Activated naive CD4-positive, alpha-beta T cell treated with anti-CD3 and anti-CD28 coated beads, Interleukin-2, amount 50 U/mL, for 72 hours (primary cell): ENCODE measurements at places on chromosomes 2 and 18.

GRCh38 chr2:149129433-149129832 is 90.9 kb downstream of the LYPD6B start:
- no peak for DNase-seq

DNA sequence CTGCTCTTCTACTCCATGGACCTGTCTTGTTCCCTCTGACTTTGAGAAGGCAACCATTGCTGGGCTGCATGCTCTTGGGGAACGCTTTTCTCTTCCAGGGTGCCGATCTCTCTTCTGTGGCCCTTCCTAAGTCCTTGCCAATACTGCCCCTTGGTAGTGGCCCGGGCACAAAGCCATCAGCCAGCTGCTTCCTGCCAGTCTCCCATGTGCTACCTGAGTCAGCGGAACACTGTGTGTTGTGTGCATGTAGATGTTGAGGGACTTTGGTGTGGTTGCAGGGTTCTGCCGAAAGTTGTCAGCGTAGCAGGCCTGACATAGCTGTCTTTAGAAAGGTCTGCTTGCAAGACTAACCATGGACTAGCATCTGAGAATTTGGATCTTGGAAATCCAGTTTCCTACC is 35.4 kb downstream of the MGAT5 start:
- peak; percentile 13 for DNase-seq

GRCh38 chr2:25323042-25323514 is 18.6 kb downstream of the DNMT3A start:
- no peak for DNase-seq

GRCh38 chr2:2942906-2943305 is 434.7 kb downstream of the EIPR1 start:
- DNase-seq, result no peak

- no peak for DNase-seq
Observed at GRCh38 chr2:55565613-55566012, 46.1 kb downstream of the CFAP36 start.

DNA sequence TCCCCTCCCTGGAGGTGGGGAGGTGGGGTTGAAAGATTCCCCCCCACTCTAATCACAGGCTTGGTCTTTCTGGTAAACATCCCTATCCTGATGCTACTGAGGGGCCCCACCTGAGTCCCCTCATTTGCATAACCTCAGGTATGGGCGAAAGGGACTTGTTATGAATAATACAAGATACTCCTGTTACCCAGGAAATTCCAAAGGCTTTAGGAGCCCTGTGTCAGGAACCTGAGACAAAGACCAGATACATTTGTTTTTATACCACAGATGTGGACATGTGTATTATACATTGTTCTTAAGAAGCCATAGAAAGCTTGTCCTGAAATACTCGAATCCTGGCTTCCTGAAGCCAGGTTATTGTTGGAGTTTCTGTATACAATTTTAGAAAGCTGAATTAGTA is 62.8 kb downstream of the MYO1B start:
- DNase-seq, result no peak

- no peak for DNase-seq
Observed at GRCh38 chr2:70939001-70939838, 3.5 kb downstream of the ATP6V1B1 start.

DNA sequence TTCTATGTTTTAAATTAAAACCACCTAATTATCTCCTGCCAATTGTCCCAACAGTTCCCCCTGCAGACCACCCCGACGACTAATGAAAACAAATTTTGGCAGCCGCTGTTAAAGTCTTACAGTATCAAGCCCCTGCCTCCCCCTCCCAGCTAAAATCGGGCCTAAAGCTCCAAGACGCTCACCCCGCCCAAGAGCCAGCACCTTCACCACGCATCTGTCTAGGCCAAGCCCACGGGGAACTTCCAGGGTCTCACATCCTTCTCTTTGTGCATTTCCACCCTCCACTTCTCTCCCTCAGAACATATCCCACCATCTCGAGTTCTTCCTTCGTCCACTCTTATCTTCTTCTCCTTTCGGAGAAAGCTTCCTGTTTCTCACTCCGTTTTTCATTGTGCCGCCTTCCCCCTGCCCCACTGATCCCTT is 445 bp downstream of the PRPF40A start:
- DNase-seq, result no peak

DNA sequence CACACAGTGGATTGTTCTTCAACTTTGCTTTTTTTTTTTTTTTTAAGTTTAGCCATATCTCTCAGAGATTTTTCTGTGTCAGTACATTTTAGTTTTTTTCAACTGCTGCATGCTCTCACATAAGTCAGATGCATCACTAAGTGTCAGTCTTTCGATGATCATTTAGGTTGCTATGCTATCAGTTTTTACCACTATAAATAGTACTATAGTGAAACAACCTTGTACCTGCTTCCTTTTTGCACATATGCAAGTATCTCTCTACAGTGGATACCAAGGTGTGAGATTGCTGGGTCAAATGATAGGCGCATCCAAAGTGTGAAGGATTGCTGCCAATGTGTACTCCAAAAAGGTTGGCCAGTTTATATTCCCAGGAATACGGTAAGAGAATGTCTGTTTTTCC is 33.5 kb upstream of the MAP4K3 start:
- no peak for DNase-seq

GRCh38 chr2:38109732-38110181 is 33.8 kb upstream of the CYP1B1 start:
- no peak for DNase-seq

DNA sequence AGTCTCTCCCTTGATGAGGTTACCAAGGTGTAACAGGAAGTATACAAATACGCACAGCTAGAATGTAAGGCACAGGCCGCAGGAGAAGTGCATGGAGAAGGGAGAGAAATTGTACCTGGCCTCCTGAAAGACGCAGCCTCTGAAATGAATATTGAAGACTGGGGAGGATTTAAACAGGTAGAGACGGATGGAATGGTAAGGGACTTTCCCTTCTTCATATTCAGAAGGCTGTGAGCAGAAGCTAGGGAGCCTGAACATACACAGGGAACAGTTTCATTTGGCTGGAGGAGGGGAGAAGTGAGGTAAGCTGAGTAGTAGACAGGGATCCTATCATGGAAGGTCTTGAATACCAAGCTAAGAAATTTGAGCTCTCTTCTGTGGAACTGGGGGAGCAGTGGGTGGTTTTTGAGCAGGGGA is 112.7 kb downstream of the ANKRD44 start:
- DNase-seq, result no peak

DNA sequence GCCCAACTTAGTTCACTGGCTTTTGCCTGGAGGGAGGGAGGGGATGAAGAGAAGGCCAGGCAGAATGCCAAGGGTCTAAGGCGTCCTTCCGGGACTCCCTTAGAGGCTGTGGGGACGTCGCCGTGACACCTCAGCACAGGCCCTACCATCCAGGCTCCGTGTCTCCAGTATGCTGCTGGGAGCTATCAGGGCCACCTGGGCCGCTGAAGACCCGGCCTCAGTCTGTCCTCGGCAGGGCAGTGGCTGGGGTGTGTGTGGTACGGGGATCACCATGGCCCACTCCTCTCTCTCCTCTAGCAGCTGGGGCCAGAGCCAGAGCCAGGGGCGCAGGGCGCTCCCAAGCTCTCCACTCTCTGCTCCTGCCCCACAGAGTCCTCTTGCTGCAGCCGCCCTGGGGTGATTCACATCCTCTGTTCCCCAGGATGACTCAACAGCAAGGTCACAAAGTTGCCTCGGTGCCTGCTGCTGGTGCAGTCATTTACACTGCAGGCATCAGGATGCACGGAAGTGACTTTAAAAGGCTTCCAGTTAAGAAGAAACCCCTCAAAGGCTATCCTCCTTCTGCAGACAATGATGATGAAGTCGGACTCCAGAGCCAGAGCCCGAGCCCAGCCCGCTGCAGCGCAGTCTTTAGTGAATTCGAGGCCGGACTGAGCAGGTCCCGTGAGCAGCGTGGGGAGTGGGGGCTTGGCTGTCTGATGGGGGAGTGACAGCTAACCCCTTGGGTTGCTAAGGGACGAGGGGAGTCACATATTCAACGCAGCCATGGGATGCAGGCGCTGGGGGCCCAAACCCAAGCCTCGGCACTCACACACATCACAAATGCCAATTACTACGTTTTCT is 31.9 kb downstream of the SNORC start:
- no peak for DNase-seq

DNA sequence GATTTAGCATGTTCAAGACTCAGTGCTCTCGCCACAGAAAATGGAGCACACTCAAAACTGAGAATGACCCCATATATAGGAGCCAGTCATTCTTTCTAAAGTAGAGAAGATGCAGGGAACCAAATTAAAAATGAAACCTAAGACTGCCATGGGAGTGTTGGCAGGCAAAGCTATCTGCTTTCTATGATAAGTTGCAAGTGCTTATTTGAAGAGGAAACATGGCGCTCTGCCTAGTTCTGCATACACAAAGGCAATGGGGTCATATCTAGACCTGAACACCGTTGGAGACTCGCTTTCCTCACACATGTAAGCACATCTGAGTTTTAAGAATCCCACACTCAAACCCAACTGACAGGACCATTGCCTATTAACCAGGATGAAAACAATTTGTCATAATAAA is 292.5 kb downstream of the ALK start:
- no peak for DNase-seq

GRCh38 chr18:7778181-7778580 is 211.1 kb downstream of the PTPRM start:
- DNase-seq, result no peak

GRCh38 chr2:143434445-143434844 is 305.2 kb downstream of the ARHGAP15 start:
- DNase-seq, result no peak

- no peak for DNase-seq
Observed at GRCh38 chr18:31419457-31419932, 28.0 kb upstream of the DSG3 start.

- no peak for DNase-seq
Observed at GRCh38 chr2:229201521-229201920, 69.6 kb downstream of the PID1 start.

DNA sequence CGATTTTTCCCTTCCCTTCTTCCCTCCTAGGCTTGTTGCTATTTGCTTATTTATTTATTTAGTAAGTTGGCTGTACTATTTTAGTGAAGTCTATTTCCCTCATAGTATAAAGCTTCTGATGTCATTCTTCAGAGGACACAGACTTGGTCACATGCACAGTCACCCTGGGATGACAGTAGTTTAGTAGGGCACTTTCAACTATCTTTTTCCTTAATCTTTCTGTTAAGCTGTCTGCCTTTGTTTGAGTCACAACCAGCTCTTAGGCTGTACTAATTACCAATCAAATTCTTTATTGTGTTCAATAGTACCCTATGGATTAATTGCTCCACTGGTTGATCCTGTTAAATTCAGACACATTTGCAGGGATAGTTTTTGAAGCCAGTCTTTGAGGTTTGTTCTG is 26.9 kb upstream of the RAB31 start:
- no peak for DNase-seq

DNA sequence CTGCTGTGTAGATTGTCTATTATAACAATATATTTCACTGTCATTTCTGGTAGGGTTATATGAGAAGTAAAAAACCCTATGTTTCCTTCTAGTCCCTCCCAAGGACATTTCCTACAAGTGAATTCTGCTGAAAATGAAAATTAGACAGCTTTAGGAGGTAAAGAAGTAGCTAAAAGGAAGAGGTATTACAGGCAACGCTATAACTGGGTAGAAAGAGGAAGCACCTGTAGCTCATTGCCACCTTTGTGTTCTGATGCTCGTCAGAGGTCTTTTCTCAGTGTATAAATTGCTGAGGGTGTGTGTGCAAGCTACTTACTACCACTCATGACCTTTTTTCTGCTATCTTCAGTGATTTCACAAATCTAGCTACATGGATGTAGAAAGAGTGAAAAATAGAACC is 1.4 kb downstream of the DNAJC10 start:
- no peak for DNase-seq

- DNase-seq, result no peak
Observed at GRCh38 chr2:217907266-217907665, 95.5 kb downstream of the TNS1 start.

GRCh38 chr2:105858868-105859693 is 114.4 kb downstream of the NCK2 start:
- no peak for DNase-seq

GRCh38 chr2:54469484-54470053 is 13.4 kb downstream of the SPTBN1 start:
- DNase-seq, result no peak

- DNase-seq, result no peak
Observed at GRCh38 chr2:3965211-3965610, 261.8 kb downstream of the DCDC2C start.

DNA sequence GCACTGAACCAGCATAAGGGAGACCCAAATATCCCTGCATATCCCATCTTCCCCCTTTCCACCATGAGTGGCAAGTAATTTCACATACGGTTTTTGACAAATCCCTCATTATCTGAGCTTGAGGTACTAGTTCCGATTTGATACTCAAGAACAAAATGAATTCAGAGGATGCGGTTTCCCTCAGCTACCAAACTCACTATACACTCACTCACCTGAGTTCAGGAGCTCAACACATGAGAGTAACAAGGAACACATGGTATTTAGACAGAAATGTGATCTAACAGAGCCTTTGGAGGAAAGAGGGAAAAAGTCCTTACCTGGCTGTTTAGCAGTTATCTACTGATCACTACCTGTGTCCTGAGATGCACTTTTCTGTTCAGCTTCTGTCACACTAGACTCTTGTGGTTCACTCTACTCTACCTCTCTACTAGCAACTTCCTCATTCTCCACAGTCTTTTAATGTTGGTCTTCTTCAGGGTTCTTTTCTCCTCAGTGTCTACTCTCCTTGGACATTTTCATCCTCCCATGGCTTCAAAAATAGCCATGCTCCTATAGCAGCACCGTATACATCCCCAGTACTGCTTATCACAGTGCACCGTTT is 25.1 kb downstream of the ASXL2 start:
- DNase-seq, result no peak

DNA sequence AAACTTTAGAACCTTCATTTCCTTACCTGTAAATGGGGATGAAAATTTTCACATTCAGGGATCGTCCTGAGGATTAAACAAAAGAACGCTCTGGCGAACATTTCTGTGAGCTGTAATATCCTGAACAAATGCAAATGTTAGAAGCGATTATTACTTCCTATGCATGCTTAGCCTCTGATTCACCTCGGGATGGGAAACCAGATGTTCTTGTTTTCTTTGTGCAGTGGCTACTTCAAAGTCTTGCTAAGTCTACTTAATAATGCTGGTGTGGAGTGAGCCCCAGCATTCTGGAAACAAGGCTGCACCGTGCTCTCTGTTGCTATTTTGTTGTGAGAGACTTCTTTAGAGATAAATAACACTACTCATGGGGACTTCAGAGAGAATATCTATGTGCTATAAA is 119.1 kb upstream of the PELI1 start:
- no peak for DNase-seq

DNA sequence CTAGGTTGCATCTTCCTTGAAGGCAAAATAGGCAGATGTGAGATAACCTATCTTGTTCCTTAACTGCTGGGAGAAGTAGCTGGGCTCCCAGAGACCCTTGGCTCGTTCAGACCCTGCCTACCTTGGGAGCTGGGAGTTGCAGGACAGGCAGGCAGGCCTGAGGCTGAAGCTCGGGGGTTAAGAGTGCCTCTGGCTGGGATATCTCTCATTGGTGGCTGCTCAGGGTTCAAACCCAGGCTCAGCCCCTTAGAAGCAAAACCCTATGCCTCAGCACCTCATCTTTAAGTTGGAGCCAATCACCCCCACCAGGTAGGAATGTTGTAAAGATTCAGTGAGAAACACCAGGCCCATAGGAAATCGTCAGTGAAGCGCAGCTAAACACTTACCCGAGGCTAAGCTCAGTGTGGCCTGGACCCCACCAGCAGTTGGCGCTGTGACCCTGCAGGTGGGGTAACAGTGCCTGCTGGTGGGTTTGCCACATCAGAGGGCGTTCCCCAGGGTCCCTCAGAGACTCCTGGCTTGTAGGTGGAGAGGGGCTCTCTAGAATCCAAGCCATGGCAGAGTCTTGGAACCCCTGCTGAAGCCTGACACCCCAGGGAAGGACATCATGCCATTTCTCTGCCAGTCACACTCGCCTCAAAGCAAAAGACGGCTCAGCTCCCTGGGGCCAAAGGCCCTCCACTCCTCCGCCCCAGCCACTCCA is 54.6 kb upstream of the GPR17 start:
- peak; percentile 66 for DNase-seq
